ENCODE measurements at places on chromosomes 3 and 15. TPM values are rescaled to one million over a fixed set of nuclear protein-coding genes. Genes with fewer than 3 reads are reported as not detected.

The CATSPER2 gene
- total RNA-seq, result 1.8 TPM

The C3orf62 gene
- total RNA-seq, result 8.2 TPM

The DAG1 gene
- 40.4 TPM for total RNA-seq

The XCR1 gene
- total RNA-seq, result 0.18 TPM

The HYKK gene
- total RNA-seq, result 5.3 TPM

The PLAAT1 gene
- total RNA-seq, result 0.31 TPM

The MORC1 gene
- not detected for total RNA-seq

The COL8A1 gene
- 50.6 TPM for total RNA-seq

The GNAT1 gene
- total RNA-seq, result not detected

The ARPP21 gene
- not detected for total RNA-seq

The FILIP1L gene
- 27.8 TPM for total RNA-seq

DNA sequence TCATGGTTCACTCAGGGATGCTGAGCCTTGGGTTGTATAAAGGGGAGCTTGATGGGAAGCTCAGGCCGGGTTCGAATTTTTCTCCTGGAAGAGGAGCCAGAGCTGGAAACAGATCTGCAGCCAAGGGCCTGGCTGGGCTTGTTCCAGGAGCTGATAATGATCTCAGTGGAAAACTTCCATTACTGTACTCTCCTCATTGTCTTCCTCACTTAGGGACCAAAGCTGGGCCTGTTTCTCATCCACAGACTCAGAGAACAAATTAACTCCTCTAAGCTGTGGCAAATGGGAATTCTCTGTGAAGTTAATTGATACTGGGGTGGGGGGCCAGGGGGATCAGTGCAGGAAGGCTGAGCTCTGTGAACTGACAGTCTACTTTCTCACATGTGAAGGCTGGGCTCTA, 92.0 kb downstream of the PRICKLE2 start:
- H3K4me1 ChIP-seq, result no peaks in the 10 kb centered on the region
- H3K27me3 ChIP-seq, result no peaks in the 10 kb centered on the region
- no peak overlapping the region for H3K27ac ChIP-seq
- no peak overlapping the region for H3K4me3 ChIP-seq
- peaks cover 2% of the 10 kb centered on the region for H3K36me3 ChIP-seq
- no peak for DNase-seq

DNA sequence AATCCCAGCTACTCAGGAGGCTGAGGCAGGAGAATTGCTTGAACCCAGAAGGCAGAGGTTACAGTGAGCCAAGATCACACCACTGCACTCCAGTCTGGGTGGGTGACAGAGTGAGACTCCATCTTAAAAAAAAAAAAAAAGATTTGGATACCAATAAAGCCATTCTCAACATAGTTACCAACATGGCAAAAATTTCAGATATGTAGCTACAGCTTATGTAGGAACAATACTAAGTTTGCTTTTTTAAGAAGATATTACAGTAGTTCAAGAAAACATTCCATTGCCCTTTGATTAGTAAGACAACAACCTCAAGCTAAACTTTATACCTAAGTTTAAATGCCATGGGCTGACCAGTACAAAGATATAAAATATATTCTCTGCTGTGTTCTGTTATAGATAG, 34.4 kb downstream of the ZNF106 start:
- H3K27ac ChIP-seq, result peak overlapping the region; percentile 96
- peaks cover 7% of the 10 kb centered on the region for H3K36me3 ChIP-seq
- no peak for DNase-seq

GRCh38 chr15:92130244-92130643, 263.4 kb upstream of the ST8SIA2 start:
- no peak overlapping the region for H3K27ac ChIP-seq
- no peak overlapping the region for H3K4me3 ChIP-seq
- H3K4me1 ChIP-seq, result peaks cover 9% of the 10 kb centered on the region
- no peak for DNase-seq

GRCh38 chr3:173920386-173920785, 522.8 kb downstream of the NLGN1 start:
- DNase-seq, result no peak
- no peaks in the 10 kb centered on the region for H3K27me3 ChIP-seq
- H3K36me3 ChIP-seq, result no peaks in the 10 kb centered on the region
- H3K4me3 ChIP-seq, result no peak overlapping the region
- no peaks in the 10 kb centered on the region for H3K4me1 ChIP-seq

DNA sequence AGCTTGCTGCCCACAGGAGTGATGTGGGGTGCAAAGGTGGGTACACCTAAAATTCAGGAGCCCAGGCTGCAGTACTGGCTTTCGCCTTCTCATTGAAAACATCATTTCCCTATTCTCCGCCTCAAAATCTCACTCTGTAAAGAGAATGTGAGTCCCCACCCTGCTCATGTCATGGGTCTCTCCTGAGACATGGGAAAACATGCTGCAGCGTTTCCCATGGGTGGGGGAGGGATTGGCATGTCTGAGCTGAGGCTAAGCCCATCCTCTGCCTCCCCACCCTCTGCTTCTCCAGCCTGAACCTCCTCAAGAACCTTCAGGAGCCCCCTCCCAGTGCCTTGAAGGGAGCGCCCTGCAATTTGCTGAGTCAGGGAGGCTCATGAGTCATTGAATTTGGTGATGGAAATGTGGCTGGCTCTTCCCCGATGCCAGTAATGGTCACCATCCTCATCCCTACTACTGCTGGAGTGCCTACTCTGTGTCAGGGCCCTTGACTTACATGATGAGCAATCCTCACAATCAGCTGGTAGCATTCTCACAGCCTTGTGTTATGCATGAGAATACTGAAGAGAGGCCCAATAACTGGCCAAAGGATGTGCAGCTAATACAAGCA, 28.8 kb downstream of the WNT5A start:
- DNase-seq, result no peak
- H3K27me3 ChIP-seq, result no peaks in the 10 kb centered on the region
- H3K4me1 ChIP-seq, result no peaks in the 10 kb centered on the region
- no peak overlapping the region for H3K27ac ChIP-seq
- no peaks in the 10 kb centered on the region for H3K36me3 ChIP-seq

- H3K36me3 ChIP-seq, result peaks cover 35% of the 10 kb centered on the region
- H3K27ac ChIP-seq, result no peak overlapping the region
- H3K27me3 ChIP-seq, result no peaks in the 10 kb centered on the region
- no peak for DNase-seq
Observed at GRCh38 chr15:75410196-75410595, 41.3 kb downstream of the SIN3A start.

GRCh38 chr15:70192490-70192889, 94.8 kb upstream of the TLE3 start:
- H3K4me3 ChIP-seq, result no peak overlapping the region
- peaks cover 43% of the 10 kb centered on the region for H3K4me1 ChIP-seq
- no peaks in the 10 kb centered on the region for H3K27me3 ChIP-seq
- no peak for DNase-seq

DNA sequence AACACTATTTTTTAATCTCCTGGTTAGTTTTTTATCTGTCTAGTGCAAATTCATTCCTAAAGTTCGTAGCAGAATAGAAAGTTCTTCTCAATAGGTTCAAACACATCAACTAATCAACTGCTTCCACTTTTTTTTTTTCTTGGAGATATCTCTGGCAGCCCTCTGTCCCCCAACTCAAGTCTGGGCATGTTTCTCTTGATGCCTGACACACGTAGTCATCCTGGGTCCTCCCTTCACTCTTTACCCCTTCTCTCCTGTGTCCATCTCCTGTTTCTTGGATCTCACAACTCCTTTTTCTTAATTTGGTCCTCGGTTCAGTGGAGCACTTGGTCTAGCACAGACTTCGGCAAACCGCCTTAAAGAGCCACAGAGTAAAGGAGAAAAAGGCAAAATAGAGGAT, 14.4 kb downstream of the TNFAIP8L3 start:
- H3K27ac ChIP-seq, result no peak overlapping the region
- peaks cover 2% of the 10 kb centered on the region for H3K4me1 ChIP-seq
- H3K4me3 ChIP-seq, result no peak overlapping the region
- H3K36me3 ChIP-seq, result no peaks in the 10 kb centered on the region
- DNase-seq, result no peak

DNA sequence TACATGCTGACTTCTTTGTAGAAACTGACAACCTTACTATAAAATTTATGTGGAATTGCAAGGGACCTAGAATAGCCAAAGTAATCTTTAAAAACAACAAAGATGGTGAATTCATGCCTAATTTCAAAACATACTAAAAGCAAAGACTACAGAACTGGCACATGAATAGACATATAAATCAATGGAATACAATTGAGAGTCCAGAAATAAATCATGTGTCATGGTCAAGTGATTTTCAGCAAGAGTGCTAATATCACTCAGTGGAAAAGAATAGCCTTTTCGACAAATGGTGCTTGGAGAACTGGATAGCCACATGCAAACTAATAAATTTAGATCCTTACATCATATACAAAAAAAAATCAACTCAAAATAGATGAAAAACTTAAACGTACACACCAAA, 8.7 kb downstream of the IMPG2 start:
- no peak overlapping the region for H3K27ac ChIP-seq
- no peak for DNase-seq
- no peaks in the 10 kb centered on the region for H3K4me1 ChIP-seq
- no peak overlapping the region for H3K4me3 ChIP-seq
- H3K36me3 ChIP-seq, result no peaks in the 10 kb centered on the region

DNA sequence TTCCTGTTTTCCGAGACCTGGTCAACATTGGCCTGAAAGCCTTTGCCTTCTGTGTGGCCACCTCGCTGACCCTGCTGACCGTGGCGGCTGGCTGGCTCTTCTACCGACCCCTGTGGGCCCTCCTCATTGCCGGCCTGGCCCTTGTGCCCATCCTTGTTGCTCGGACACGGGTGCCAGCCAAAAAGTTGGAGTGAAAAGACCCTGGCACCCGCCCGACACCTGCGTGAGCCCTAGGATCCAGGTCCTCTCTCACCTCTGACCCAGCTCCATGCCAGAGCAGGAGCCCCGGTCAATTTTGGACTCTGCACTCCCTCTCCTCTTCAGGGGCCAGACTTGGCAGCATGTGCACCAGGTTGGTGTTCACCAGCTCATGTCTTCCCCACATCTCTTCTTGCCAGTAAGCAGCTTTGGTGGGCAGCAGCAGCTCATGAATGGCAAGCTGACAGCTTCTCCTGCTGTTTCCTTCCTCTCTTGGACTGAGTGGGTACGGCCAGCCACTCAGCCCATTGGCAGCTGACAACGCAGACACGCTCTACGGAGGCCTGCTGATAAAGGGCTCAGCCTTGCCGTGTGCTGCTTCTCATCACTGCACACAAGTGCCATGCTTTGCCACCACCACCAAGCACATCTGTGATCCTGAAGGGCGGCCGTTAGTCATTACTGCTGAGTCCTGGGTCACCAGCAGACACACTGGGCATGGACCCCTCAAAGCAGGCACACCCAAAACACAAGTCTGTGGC, 16.9 kb downstream of the TMEM43 start:
- H3K4me1 ChIP-seq, result peaks cover 27% of the 10 kb centered on the region
- no peak for DNase-seq
- no peaks in the 10 kb centered on the region for H3K27me3 ChIP-seq
- H3K36me3 ChIP-seq, result peaks cover 7% of the 10 kb centered on the region
- H3K4me3 ChIP-seq, result no peak overlapping the region

- no peak for DNase-seq
- no peaks in the 10 kb centered on the region for H3K27me3 ChIP-seq
- H3K4me1 ChIP-seq, result no peaks in the 10 kb centered on the region
- H3K27ac ChIP-seq, result peak overlapping the region; percentile 50
- H3K4me3 ChIP-seq, result no peak overlapping the region
- no peaks in the 10 kb centered on the region for H3K36me3 ChIP-seq
Observed at GRCh38 chr3:132135628-132136333, 101.0 kb upstream of the CPNE4 start.

DNA sequence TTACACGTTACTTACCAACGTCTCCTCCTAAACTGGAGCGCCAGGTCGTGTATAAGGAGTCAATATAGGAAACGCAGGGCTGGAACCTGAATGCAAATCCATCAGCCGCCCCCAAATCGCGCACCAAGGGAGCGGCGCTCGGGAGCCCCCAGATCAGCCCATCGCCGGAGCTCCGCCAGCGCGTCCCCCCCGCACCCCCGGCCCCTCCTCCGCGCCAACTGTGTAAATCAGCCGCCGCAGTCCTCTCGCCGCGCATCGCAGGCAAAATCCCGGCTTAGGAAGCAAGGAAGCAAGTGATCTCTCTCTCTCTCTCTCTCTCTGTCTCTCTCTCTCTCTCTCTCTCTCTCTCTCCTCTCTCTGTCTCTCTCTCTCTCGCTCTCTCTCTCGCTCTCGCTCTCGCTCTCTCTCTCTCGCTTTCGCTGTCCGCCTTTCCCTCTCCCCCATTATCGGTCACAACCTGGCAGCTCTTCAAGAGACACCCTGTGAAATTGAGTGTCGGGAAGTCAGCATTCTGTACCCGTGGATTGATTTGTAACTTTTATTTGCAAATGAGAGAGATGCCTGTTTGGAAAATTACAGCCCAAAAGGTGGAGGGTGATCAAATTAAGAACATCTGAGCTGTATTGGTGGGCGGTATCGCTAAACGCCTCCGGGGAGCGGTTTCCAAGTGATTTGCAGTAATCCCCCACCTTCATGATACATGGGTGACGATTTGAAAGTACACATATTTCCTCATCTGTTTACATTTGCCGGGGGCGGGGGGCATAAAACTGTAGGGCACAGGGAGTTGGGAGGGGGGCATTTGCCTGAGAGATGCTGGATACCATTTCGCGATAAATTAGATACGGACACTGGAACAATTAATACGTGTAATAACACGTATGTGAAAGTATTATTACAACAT, 645 bp upstream of the SLITRK3 start:
- H3K36me3 ChIP-seq, result no peaks in the 10 kb centered on the region
- no peak overlapping the region for H3K27ac ChIP-seq
- peak; percentile 45 for DNase-seq
- H3K4me3 ChIP-seq, result no peak overlapping the region

DNA sequence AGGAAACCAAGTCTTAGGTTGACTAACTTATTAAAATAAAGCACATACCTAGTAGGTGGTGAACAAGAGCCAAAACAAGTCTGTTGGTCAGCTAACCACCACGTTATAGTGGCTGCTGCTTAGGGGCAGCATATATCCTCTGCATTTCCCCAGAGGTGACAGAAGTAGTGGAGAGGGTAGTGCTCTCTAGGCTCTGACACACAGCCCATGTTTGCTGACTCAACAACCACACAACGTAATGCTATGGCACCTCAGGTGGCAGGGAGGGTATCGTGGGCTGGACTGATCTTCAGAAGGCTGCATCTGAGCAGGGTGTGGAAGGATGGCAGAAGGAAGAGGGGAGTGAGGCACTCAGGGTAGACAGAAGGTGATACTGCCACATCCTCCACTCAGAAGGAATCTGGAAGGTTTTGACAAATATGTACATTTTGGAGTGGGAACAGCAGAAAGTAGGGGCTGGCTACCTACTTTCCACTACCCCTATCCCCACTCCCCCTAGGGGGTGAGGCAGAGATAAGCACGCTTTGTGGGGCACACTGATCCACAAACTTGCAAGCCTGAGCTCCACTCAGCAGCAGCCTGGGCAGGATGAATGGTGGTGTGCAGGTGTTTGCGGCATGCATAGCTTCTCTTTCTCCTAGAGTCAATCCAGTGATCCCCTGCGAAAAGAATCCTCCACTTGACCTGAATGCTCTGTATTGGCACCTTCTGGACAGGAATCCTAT, 178.1 kb downstream of the RORA start:
- H3K36me3 ChIP-seq, result no peaks in the 10 kb centered on the region
- no peak overlapping the region for H3K27ac ChIP-seq
- H3K4me1 ChIP-seq, result peaks cover 33% of the 10 kb centered on the region
- H3K27me3 ChIP-seq, result no peaks in the 10 kb centered on the region
- no peak overlapping the region for H3K4me3 ChIP-seq
- no peak for DNase-seq

- H3K36me3 ChIP-seq, result no peaks in the 10 kb centered on the region
- H3K4me1 ChIP-seq, result no peaks in the 10 kb centered on the region
- H3K27me3 ChIP-seq, result no peaks in the 10 kb centered on the region
- no peak overlapping the region for H3K27ac ChIP-seq
Observed at GRCh38 chr3:67349551-67350174, 304.7 kb downstream of the SUCLG2 start.
